ENCODE measurements at places on chromosomes 5 and 9. TPM values are rescaled to one million over a fixed set of nuclear protein-coding genes. Genes with fewer than 3 reads are reported as not detected.

DNA sequence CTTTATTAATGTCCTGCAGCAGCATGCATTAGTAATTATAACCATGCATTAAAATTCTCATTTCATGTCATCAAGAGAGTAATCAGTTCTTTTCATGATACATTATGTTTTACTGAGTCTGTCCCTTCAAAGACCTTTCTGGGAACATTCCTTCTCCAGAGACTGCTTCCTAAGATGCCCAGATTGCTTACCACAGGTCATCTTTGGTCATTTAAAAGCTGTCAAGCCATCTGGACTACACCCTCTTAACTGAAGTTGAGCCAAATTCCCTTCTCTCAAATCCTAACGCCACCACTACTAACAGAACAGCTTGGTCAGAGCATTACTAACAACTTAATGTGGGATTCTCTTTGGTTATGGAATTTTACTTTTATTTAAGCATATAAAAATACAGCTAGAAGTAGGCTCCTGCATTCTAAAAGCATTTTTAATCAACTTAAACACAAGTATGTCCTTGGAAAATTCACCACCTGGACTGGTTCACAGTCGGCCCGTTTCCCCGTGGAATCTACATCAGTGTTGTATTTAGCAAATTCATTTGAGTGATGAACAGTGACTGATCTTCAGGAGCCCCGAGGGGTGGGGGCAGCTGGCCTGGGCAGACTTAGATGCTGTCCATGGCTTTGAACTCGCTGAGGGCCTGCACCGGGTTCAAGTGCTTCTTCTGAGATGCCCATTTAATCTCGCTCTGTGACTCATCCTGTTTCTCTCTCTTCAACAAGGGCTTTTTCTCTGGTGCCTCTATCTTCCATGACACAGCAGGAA lies 92.8 kb upstream of the CCDC112 start:
- DNase-seq = no peak

Gene S1PR3
- 26.8 TPM for total RNA-seq

- DNase-seq = no peak
Observed at GRCh38 chr5:157961896-157962590, 103.1 kb upstream of the CLINT1 start.

Gene TMOD1
- total RNA-seq = 122 TPM

Gene MZB1
- 1.3 TPM for total RNA-seq

Gene SLC34A3
- total RNA-seq = not detected

GRCh38 chr9:129613520-129614175 lies 7.3 kb downstream of the C9orf50 start:
- DNase-seq = no peak

GRCh38 chr9:124973807-124974206 lies 32.9 kb upstream of the GOLGA1 start:
- no peak for DNase-seq

DNA sequence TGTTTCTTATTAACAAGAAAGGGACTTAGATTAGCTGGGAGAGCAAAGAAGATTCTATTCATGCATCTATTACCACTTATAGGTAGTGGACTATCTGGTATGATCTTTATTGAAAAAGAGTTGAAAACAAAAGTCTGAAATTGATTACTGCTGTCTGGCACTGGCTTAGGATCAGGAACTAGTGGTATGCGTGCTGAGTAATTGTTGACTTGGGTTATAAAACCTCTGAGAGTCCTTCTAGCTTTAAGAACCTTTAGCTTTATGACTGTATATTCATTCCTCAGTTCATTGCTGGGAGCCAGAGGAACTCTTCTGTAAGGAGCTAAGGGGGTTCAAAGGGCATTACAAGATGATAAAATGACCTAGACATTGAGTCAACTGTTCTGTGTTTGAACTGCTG lies 7.6 kb downstream of the SLC1A1 start:
- no peak for DNase-seq

- DNase-seq = no peak
Observed at GRCh38 chr5:3394891-3395599, 200.6 kb upstream of the IRX1 start.

GRCh38 chr5:98827161-98827560 lies 53.7 kb downstream of the RGMB start:
- no peak for DNase-seq

DNA sequence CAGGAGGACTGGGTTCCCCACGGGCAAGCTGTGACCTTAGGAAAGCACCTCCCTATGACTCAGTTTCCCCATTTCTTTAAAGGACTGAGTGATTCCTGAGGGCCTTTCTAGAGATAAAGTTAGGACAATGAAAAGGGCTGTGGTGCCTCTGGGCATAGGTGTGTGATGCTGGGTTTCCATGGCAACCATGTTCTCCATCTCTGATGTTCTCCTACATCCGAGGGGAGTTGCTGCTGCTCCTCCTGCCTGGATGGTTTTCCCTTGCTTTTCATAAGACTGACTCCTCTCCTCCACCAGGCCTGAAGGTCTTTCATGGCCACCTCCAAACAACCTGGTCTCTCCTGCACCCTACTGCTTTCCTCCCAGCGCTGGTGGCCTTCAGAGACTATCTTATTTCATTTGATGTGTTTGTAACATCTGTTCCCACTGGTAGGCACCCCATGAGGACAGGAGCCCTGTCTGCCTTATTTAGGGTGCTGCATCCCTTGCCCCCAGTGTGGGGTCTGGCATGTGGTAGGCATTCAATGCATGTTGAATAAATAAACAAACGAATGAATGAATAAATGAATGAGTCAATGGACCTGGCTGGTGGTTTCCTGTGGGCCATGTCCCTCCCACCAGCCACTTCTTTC lies 112.2 kb upstream of the HAND1 start:
- no peak for DNase-seq

Gene TSC1
- 27.6 TPM for total RNA-seq

DNA sequence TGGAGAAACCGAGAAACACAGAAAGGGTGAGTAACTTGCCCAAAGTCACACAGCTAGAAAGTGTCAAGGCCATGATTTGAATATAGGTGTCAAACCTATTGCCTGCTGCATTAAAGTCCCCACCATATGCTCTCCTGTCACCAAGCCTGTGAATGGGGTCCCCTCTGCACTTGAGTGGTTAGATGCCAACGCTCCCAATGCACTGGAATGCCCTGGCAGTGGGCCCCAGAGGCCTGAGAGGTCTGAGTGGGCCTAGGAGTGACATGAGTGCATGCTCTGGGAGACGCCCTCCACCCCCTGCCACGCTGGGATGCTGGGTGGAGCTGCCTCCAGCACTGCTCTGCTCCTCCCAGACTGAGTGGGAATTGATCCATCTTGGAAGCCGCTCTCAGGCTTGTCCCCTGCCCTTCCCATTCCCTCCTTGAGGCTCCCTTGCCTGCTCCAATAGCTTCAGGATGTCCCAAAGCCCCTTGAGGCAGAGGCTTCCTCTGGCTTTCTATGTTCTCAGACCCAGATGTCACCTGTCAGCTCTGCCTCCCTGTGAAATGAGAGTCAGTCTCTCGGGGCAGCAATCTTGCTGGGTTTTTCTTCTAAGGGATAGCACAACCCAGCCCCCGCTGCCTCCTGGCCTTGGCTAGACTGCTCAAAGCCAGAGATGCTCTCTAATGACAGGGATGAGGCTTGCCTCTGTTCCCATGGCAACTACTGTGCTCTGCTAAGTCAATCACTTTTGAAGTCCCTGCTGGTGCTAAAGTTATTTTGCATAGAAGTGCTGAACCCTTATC lies 6.6 kb upstream of the ARSI start:
- no peak for DNase-seq

Gene LAMC3
- total RNA-seq = 0.56 TPM

Gene AGXT2
- total RNA-seq = not detected

GRCh38 chr9:135053133-135053532 lies 34.3 kb upstream of the OLFM1 start:
- DNase-seq = no peak

DNA sequence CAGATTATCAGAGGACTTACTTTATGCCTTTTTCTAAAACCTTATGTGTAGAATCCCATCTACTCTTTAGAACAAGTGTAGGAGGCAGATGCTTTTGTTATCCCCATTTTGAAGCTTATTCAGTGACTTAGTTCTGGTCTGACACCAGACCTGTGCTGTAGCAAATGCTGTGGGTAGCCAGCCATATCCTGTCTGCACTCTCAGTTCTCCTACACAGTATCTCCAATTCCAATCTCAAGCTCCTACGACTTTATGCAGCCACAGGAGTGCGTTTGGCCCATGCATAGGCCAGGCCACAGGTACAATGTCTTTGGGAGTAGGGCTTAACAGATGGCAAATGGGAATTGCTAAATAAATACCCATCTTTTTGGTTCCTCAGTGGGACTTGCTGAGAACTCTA lies 292.6 kb downstream of the MCTP1 start:
- DNase-seq = no peak

- no peak for DNase-seq
Observed at GRCh38 chr9:78314953-78315870, 18.3 kb downstream of the PSAT1 start.

DNA sequence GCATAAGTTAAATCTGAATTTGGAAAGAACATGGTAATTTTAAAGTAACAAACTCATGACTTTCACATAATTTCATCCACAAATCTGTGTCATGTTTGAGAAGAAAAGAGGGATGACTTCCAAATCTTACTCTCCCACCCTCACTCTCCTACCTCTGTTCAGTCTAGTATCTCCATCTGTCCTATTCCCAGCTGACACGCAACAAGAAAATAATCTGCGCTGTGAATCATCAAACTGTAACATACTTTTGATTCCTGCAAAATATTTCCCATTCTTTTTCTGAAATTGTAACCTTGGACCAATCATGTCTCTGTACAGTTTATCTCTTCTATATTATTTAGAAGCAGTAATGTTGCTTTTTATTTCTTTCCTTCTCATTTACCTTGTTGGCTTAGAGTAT lies 91.4 kb downstream of the SLC12A2 start:
- no peak for DNase-seq

DNA sequence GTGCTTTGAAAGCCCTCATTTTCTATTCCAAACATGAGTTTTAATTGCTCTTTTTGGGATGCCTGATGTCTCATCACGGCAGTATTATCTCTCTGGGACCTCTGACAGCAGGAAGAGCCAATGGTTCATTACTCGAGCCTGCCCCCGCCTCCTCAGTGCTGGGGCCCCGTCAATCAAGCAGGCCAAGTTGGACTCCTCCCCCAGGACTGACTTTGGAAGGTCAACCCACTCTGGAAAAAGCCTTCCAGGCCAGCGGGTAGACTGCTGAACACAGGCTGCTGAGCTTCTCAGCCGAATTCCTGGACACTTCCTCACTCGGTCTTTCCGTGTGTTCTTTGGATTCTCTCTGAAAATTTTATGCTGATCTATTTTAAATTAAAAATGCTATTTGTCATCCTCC lies 9.5 kb upstream of the BARHL1 start:
- no peak for DNase-seq

DNA sequence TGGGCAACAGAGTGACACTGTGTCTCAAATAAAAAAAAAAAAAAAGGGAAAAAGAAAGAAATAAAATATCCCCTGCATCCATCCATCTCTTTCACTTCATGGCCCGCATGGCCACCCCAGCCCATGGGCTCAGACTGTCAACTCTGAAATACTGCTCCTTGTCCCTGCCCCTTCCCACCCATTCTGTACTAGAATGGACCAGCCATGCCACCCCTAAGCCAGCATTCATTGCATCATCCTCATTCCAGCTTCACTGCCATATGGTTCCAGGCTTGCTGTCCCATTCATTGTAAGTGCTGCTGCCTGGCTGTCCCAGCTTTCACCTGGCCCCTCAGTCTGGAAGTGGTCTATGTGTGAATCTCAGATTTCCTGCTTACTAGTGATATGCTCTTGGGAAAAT lies 46.2 kb downstream of the SPRY4 start:
- DNase-seq = no peak

Gene TSSK1B
- not detected for total RNA-seq

Measured in right atrium auricular region (tissue), 2 donors.